ENCODE measurements at places on chromosomes 6 and 20.

DNA sequence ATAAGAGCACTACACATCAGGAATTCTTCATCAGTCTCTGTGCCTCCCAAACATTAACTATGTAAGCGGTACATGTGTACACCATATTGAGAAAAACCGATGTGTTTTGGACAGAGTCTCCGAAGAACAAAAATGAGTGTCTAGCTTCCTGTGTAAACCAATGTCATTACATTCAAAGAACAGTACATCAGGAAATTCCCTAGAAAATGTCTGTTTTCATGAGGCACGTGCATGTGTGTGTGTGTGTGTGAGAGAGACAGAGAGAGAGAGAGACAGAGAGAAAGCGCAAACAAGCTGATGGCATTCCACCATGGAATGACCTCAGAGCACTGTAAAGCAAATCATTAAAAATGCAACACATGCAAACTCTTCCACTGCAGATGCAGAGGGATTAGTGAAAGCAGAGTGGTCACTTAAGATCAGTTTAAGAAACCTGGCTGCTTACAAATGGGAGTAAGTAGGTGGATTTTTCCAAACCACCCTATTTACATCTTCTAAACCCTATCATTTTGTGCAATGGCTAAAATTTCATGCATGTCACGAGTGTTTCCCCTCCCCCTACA lies 133.9 kb downstream of the HIVEP2 start:
- DNase-seq, result no peak

DNA sequence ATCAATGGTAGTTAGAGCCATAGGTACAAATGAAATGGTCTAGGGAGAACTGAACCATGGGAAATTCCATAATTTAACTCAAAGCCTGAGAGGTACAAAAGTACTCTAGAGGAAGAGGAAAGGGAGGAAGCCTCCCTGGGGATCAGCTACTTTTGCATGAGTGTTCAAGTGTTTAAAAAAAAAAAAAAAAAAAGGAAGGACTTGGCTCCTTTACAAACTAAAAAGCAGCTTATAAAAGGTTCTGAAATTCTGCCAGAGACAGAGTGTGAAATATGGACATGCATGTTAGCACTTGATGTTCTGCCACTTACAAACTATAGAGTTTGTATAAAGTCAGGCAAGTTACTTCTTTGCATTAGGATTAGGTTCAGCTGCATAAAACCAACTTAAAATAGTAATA lies 290.0 kb downstream of the TBC1D7 start:
- DNase-seq, result no peak

DNA sequence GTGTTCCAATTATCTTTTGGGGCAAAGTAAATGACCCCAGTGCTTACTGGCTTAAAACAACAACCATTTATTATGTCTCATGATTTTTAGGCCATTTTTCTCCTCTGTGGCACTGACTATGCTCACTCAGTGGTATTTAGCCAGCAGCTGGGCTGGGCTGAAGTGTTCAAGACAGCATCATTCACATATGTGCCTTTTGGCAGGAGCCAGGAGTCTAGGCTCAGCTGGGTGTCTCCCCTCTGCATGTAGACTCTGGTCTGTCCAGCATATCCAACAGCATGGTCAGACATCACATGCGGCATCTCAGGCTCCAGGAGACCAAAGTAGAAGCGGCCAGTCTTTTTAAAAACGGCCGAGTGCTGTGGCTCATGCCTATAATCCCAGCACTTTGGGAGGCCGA lies 120.3 kb upstream of the TOP1 start:
- no peak for DNase-seq

- DNase-seq, result no peak
Measured at GRCh38 chr6:166382500-166382932, 224 bp downstream of the MPC1 start.

DNA sequence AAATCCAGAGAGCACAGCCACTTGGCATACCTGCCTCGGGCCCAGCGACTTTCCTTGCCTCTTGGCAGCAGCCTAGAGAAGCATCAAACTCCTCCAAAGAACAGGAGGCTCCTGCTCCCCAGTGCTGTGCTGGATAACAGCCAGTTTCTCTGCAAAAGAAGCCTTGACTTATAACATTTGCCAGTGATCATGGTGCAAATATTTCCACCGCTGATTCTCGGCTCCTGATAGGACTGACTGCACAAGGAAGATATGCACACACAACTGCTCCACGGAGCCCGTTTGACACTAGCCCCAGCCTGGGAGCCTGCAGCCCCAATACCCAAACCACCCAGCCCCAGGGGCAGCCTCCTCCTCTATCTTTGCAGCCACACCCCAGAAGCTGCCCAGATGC lies 17.5 kb downstream of the ACSS1 start:
- no peak for DNase-seq

- DNase-seq, result no peak
Measured at GRCh38 chr6:143872201-143872600, 7.9 kb downstream of the ZC2HC1B start.

DNA sequence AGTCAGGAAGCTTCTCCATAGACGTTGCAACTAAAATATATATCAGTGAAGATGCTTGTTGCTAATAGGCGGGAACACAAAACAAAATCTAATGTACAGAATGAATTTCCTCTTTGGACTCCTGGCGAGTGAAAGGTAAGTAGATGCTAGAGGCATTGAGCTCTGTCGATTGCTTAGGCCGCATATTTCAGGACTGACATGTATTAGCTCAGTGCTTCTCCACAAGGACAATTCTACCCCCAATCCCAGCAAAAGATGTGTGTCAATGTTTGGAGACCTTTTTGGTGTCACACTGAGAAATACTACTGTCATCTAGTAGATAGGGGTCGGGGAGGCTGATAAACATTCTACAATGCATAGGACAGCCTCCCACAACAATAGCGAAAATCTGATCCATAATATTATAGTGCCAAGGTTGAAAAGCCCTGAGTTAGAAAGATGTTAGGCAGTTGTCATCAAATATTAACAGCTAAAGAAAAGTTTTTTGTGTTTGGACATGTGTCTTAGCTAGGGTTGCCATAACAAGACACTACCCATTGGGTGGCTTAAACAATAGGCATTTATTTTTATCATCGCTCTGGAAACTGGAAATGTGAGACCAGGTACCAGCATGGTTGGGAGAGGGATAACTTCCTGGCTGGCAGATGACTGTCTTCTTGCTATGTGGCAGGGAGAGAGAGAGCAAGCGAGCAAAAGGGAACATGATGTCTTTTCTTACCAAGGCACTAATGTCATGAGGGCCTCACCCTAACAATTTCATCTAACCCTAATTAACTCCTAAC lies 48.0 kb upstream of the BCAS1 start:
- DNase-seq, result no peak

DNA sequence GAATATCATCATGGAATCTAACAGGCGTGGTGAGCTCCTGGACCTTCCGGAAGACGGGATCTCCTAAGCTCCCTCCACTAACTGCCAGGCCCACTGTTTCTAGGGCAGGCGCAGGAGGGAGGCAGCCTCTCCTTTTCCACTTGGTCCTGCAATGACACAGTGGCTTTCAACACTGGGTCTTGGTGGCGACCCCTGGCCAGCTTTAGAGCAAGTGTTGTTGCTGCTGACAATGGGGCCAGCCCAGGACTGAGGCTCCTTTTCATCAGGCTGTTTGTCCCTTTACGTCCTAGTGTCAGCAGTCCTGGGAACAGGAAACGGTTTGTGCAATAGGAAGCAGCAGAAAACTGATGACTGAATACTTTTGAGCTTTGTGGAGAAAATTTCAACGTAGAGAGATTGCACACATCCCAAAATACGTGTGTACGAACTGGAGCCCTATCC lies 9.7 kb upstream of the QKI start:
- no peak for DNase-seq

- no peak for DNase-seq
Measured at GRCh38 chr6:108168090-108168463, 2.3 kb downstream of the NR2E1 start.

- DNase-seq, result no peak
Measured at GRCh38 chr6:169024047-169024660, 229.5 kb downstream of the THBS2 start.

- no peak for DNase-seq
Measured at GRCh38 chr6:157223021-157223430, 100.3 kb downstream of the TMEM242 start.

DNA sequence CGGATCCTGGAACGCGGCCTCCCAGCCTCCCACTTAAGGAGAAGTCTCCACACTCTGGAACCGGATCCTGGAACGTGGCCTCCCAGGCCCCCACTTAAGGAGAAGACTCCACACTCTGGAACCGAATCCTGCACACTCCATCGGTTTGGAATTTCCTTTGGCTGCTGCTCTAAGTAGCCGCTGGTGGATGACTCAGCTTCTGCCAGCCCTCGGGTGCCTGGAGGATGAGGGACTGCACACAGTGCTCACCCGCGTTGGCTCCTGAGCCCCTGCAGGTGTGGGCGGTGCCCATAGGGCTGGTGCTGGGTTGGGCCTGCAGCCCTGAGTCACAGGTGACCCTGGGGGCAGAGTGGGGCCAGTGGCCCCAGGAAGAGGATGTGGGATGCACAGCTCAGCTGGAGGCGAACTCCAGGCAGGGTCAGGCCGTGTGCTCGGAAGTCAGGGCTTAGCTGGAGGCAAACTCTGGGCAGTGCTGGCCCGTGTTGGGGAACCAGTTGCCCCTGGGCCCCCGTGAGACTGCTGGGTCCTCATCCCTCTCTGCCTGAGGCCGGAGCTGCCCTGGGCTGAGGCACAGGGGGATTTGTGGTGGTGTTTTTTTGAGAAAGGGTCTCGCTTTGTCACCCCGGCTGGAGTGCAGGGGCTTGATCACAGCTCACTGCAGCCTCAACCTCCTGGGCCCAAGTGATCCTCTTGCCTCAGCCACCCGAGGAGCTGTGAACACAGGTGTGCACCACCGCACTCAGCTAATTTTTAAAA lies 13.9 kb upstream of the TNFRSF6B start:
- DNase-seq, result no peak

GRCh38 chr6:35359744-35360348 lies 17.5 kb downstream of the PPARD start:
- DNase-seq, result no peak

- no peak for DNase-seq
Measured at GRCh38 chr6:16857969-16858592, 96.8 kb upstream of the ATXN1 start.

DNA sequence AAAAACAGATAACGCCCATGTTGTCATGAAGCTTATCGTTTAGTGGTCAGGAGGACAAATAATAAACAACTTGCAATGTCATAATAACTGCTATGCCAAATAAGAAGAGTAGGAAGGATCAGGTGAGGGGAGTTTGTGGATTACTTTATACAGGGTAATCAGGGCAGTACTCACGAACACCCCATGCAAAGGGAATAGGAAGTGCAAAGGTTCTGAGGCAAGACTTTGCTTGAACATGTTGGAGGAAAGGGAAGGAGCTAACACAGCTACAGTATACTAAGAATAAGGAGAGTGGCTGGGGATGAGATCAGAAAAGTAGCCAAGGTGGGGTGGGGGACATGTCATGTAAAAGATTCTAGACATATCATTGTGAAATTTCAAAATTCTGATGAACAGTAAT lies 292.0 kb upstream of the RUNX2 start:
- no peak for DNase-seq

GRCh38 chr6:21438986-21439352 lies 154.6 kb upstream of the SOX4 start:
- no peak for DNase-seq

DNA sequence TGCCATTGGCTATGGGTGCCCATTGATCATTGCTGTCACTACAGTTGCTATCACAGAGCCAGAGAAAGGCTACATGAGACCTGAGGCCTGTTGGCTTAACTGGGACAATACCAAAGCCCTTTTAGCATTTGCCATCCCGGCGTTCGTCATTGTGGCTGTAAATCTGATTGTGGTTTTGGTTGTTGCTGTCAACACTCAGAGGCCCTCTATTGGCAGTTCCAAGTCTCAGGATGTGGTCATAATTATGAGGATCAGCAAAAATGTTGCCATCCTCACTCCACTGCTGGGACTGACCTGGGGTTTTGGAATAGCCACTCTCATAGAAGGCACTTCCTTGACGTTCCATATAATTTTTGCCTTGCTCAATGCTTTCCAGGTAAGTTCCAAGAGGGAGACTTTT lies 16.4 kb downstream of the ADGRF4 start:
- no peak for DNase-seq

Data from activated CD4-positive, alpha-beta T cell treated with anti-CD3 and anti-CD28 coated beads, Interleukin-2, amount 50 U/mL, for 4 hours (primary cell).